ENCODE measurements at places on chromosomes 11 and 22.

DNA sequence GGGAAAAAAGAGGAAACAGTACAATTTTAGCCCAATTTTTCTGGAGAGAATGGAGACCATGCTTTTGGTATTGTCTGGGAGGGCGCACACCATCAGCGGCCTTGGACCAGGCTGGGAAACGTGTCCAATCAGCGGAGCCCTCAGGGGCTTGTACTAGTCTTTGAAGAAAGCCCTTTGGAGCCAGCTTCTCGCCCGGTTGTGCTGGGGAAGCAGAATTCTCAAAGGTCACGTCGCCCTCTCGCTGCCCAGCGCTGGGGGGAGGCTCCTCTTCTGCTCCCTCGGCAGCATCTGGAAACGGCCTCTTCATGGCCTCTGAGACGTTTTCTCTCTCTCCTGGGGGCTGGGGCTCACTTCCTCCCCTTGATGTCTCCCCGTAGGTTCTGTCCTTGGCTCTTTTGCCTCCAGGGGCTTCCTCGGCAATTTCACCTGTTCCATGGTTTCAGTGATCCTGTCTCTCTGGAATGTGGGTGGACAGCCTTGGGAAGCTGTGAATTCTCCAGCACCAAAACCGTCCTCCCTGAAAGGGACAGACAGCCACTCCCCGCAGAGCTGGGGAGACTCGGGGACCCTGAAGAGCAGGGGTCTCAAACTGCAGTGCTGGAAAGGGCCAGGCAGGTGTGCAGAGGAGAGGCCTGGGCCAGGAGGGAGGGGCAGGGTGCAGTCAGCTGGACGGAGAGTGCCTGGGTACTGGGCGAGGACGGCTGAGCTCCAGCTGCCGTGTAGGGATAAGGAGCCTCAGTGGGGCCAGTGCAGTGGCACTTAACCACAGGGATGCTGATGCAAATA is 80.2 kb downstream of the RPS6KA4 start:
- DNase-seq = no peak

DNA sequence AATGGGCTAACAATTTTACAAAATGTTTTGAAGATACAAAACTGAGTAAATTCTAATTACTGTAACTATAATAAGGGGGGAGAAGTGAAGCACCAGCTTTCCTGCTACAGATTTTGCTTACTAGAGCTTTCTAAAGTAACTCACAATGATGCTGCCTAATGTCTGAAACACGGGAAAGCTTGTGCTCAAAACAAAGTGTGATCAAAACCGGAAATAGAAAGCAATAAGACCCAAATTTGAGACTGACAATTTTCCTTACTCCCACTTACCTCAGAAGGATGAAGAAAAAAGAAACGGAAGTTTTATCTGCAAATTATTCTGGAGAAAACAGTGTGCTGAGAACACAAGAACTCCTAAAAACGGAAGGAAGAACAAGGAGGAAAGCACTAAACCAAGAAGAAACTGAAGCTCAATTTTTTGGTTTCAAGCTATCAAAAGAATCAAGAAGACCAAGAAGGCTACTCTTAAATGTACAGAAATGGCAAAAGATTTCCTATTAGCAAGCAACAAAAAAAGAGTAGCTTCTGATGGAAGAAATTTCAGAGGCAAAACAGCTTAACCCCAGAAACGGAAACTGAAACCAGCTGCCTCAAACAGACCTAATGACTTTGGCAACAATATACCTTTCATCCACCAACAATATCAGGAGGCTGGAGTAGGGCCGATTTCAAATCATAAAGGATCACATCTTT is 33.4 kb downstream of the AMBRA1 start:
- no peak for DNase-seq

DNA sequence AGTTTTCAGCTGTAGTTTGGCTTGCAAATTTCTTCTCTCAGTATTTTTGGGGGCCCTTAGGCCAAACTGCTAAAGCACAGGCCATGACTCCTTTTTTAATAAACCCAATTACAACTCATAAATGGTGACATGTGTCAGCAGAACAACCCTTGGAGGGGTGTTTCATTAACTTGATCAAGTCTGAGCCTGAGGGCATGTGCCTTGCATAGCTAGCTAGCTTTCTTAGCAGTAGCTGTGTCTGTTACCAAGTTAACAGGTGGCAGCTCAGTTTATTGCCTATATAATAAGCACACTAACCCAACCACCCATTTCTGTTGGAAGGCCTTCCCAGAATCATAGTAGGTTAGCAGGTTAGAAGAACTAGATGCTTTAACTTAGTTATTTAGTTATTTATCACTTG is 950.3 kb upstream of the CCDC90B start:
- no peak for DNase-seq

DNA sequence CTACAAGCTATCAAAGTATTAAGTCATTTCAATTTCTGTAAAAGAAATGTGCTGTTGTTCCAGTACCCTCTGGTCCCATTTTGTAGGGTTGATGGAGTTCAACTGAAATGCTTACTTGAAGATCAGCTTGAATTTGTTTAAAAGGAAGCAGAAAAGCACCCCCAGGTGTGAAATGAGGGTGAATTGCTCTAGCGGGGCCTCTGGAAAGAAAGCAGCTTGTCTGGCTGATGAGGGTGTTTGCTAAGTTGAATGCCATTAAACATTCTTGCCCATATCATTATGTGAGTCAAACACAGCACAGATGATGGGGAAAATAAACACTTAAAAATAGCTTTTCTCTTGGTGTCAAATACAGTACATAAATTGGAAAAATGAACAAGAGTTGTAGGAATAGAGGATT is 280.3 kb downstream of the RAB38 start:
- DNase-seq = no peak

- DNase-seq = no peak
Measured at GRCh38 chr11:21723678-21724077, 469.2 kb upstream of the ANO5 start.

DNA sequence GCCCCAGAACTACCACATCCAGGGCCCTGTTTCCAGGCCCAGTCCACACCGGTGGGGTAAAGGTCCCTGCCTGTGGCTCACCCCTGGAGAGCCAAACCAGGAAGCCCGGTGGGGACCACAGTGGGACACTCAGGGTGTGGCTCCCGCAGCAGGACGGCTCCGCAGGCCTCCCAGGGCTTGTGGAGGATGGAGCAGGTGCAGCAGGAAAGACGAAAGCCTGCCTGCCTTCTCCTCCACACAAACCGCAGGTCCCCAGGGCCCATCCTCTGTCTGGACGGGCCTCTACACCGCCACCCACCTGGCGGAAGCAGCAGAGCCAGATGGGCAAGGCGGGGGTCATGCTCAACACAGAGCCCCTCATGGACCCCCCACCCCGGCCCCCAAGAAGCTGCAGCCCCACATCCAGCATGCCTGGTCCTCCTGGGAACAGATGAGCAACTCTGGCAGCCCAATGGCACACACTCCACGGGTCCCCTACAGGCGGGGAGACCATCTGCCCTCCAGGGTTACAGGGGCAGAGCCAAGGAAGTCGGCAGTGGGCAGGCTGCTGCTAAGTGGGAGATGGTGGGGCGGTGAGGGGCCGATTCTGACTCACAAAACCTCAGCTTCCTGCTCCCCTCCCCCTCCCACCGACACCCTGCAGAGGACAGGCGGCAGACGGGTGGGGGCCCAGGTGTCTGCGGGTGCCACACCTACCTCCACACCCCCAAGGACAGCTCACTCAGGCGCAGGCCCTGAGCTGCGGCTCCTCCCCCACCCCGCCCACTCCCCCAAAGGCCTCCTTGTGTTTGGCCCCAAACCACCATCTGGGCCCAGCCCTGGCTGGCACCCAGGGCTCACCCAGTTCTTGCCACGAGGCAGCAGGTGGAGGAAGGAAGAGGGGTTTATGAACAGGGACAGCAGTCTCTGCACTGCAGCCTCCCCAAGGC is 5.2 kb downstream of the SBF1 start:
- DNase-seq = peak; percentile 97

DNA sequence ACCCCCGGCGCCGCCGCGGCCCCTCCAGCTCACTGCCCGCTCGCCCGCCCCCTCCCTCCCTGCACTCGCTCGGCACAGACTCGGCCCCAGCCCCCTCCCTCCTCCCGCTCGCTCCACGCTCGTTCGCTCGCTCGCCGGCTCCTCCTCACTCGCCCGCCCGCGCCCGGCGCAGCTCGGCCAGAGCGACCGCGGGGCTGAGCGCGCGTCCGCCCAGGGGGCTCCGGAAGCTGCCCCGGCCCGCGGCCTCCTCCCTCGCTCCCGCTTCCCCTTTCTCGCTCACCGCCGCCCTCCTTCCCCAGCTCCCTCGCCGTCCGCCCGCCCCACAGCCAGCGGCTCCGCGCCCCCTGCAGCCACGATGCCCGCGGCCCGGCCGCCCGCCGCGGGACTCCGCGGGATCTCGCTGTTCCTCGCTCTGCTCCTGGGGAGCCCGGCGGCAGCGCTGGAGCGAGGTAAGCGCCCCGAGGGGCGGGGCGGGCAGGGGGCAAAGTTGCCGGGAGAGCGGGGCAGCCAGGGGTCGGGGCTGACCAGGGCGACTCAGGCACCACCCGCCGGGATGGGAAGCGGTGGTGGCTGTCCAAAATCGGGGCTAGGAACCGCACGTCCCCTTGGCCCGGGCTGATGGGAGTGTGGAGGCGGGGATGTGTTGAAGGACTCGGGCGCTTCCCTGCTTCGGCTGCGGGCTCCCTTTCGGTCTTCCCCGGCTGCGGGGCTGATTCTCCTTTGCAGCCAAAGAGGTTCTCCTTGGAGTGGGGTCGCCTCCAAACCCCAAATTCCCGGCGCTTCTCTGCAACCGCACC is at the start of gene SEZ6L:
SEZ6L (plus strand) TSS at position 148 of the 797 bp plus-strand sequence; CDS start at position 356, 208 bp downstream.
- no peak for DNase-seq

DNA sequence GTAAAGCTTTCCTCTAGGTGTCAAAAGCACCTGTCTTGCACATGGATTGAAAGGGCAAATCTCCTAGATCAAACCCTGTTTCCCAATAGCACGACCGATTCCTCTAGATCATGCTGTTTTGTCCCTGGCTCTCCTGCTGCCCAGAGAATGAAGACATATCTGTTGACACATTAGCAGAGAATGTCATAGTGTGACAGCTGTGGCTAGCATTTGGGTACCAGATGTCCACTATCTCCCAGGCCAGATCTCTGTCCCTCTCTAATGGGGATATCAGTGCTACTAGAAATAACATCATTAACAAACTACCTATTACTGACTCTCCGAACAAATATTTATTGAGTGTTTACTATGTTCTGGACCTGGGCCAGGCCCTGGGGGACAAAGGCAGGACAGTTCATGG is 72.4 kb upstream of the ISX start:
- no peak for DNase-seq

- no peak for DNase-seq
Measured at GRCh38 chr22:35752006-35752862, 34.6 kb downstream of the APOL5 start.

DNA sequence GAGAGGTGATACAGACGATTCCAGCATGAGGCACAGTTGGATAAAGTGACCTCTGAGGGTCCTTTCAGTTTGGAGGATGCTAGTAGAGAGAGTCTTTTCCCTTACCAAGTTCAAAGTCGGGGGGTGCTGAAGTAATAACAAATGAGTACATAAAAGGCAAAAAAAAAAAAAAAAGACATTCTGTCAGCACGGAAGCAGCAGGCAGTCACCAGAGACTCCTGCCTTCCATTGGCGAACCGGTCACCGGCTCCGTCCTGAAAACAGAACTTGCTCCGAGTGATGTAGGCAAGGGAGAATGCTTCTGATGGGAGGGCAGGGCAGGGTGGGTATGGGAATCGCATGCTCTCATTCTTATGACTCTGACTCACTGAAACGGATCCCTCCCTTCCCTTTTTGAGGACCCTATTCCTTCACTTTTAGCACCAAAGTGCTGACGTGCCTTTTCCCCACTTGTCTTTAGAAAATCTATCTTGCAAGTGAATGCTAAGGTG is 65.9 kb downstream of the PRR5L start:
- no peak for DNase-seq

DNA sequence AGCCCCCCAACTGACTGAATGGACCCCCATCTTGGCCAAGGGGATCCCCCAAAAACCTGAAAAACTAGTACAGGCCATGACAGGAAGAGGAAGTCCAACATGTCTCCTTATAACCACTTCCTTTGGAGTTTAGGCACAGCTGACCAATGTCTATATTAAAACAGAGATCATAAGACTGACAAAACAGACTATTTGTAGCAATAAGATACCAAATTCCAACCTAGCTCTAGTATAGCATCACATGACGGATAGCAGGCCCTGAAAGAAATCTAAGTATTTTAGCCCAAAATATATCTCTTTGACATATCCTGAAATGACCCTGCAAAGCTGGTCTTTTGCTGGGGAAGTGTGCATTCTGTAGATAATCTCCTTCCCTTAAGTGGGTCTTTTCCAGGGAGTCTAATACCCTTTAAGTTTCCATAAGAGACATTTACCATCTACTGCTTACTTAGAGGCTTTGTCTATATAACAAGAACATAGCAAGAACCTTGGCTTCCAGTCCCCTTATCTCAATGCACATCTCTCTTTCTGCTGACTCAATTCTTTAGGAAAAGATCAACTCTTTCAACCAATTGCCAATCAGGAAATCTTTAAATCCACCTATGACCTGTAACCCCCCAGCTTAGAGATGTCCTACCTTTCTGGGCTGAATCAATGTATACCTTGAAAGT is 34.9 kb upstream of the ACER3 start:
- no peak for DNase-seq

DNA sequence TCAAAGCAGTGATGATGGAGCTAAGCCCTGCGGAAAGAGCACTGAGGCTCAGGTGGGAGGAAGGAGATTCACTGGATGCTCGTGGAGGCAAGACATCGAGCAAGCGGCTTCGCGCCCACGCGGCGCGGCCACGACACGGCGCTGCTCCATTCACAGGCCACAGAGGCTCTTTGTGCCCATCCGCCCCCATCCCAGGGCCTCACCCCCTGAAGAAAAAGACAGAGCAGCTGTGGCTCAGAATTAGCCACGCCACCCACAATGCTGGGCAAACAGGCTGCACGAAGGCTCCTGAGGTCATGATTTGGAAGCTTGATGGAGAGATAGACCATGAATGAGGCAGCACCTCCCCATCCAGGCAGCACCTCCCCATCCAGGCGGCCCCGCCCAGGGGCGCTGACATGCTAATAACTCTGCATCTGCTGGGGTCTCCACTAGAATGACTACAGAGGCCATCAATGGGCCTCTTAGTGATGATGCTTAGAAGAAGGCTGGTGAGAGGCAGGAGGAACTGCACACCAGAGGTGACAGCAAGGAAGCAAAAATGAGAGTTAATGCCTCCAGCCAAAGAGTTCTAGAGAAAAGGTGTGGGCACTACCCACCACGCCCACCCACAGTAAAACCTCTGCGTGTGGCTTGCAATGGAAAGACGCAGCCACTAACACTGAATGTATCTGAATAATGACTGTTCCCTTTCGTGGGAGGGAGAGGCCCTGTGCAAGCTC is 43.5 kb downstream of the MYH9 start:
- no peak for DNase-seq

Measured in stimulated activated CD8-positive, alpha-beta memory T cell treated with anti-CD3 and anti-CD28 coated beads, Interleukin-2, amount 100 ng/mL, for 1 hour (primary cell).